ENCODE measurements at places on chromosomes 2 and 18.
A peak's percentile ranks its signal among the peaks of the same experiment; 100 is the strongest.

GRCh38 chr2:70458661-70459060 is 95.0 kb downstream of the TGFA start:
- no peak for DNase-seq

DNA sequence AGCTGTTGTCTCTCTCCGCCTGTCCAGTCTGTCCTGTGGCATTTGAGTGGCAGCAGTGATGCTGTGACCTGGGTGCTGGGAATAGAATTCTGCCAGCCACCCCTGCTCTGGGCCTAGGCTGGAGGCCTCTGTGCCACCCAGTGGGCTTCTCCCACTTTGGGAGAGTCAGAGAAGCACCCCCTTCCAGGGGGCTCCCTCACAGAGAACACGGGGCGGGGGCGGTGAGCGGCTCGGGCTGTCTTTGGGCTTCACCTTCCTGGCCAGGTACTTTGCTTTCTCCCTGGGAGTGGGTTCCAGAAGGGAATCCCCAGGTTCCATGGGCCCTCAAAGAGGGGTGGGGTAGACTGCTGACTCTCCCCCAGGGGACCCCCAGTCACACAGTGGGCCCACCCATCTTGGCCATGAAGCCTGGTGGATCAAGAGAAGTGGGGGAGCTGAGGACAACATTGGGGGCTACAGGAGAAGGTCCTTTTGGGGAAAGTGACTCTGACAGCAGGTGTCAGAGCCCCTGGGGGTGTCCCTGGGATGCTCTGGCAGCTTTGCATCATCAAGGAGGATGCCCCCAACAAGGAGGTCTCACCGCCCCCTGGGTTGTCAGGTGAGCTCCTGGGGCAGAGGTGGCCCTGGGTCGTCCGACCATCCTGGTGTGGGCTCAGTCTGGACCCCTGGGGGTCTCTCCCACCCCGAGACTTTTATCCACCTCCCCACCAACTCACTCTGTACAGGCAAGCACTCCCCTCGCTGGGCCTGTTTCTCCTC is 18.8 kb upstream of the BOK start:
- no peak for DNase-seq

- no peak for DNase-seq
Measured at GRCh38 chr18:54604211-54604610, 13.2 kb downstream of the DYNAP start.

GRCh38 chr2:209773377-209773776 is 1.7 kb downstream of the UNC80 start:
- no peak for DNase-seq

- no peak for DNase-seq
Measured at GRCh38 chr18:5449858-5450509, 93.8 kb downstream of the EPB41L3 start.

GRCh38 chr18:41936471-41937134 is 18.4 kb upstream of the PIK3C3 start:
- no peak for DNase-seq

GRCh38 chr2:105576440-105577241 is 168.1 kb upstream of the NCK2 start:
- DNase-seq: peak; percentile 15

GRCh38 chr2:80302314-80303005 is 2.1 kb downstream of the LRRTM1 start:
- no peak for DNase-seq

- no peak for DNase-seq
Measured at GRCh38 chr2:135424849-135425248, 106.2 kb downstream of the ZRANB3 start.

DNA sequence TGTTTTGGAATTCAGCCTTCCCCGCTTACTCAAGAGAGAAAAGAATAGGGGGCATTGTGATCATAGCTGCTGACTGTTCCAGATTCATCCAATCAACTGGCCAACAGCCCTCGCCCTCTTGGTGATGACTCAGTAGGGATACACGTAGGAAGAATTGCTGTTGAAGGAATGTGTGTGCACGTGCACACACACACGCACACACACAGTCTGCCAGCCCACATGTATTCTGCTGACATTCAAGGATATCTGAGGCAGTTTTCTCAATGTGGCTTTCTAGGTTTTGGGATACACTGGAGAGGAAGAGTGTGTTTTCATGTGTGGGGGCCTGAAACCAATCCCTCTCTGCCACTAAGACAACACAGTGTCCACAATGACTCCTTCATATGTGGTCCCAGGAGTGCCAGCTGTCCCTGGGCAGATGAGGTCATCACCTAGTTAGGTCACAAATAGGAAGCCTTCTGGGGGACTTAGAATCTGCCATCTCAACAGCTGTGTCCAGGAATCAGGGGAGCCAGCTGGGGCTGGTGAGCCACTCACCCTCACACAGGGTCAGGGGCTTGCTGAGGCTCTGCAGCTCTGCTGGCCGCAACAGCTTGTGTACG is 352.6 kb downstream of the SS18 start:
- DNase-seq: peak; percentile 97

GRCh38 chr2:225630824-225631533 is 231.5 kb downstream of the NYAP2 start:
- DNase-seq: no peak

GRCh38 chr2:58539973-58540372 is 298.8 kb upstream of the FANCL start:
- DNase-seq: no peak

- peak; percentile 54 for DNase-seq
Measured at GRCh38 chr2:172119089-172119488, 16.4 kb upstream of the DLX2 start.

DNA sequence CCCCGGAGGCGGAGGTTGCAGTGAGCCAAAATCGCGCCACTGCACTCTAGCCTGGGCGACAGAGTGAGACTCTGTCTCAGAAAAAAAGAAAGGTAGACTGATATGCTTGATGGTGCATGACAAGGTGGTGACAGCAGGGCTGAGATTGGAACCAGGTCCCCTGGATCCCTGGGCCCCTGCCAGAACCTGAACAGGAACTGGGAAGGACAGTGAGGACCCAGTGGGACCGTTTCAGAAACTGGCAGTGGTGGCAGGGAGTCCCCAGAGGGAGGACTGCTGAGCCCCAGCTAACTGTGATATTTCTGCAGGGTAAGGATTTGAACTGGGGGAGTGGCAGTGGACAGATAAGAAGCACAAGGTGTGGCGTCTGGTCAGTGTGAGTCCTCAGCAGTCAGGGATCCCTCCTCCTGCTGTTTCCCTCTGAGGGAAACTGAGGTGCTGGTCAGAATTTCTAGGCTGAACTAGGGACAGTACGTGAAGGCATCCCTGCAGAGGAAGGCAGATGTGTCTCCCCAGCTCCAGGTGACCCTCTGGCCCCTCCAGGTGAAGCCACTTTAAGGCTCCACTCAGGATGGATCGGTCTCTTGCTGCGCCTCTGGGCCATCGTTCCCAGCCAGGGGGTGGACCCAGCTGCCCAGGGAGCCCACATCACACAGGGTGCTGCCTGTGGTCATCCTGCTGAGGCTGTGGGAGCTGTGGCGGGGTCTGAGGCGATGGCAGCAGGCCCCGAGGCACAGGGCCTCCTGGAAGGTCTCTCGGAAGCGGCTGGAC is 5.6 kb downstream of the NMUR1 start:
- DNase-seq: no peak

DNA sequence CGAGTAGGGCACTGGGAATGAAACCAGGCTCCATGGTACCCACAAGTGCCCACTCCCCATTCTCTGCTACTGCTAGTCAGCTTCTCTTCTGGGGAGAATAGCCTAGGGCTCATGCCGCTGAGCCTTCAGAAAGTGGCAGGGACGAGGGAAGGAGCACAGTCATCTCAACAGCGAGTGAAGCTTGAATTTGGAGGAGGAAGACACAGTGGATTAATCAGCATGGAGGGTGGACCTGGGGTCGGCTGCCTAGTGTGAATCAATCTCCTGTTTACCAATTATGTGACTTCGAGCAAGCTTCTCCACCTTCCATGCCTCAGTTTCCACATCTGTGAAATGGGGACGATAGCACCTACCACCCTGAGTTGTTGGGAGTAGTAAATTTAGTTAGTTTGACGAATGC is 157.0 kb downstream of the SEPTIN10 start:
- DNase-seq: no peak
